SJSA1 (cell line): ENCODE measurements at places on chromosomes 7 and 10.
A peak's percentile ranks its signal among the peaks of the same experiment; 100 is the strongest.

GRCh38 chr7:116984917-116985316, 31.6 kb downstream of the ST7 start:
- DNase-seq = peak; percentile 33

- DNase-seq = no peak
These were observed 8.3 kb downstream of the MDH2 start for GRCh38 chr7:76056241-76056640.

DNA sequence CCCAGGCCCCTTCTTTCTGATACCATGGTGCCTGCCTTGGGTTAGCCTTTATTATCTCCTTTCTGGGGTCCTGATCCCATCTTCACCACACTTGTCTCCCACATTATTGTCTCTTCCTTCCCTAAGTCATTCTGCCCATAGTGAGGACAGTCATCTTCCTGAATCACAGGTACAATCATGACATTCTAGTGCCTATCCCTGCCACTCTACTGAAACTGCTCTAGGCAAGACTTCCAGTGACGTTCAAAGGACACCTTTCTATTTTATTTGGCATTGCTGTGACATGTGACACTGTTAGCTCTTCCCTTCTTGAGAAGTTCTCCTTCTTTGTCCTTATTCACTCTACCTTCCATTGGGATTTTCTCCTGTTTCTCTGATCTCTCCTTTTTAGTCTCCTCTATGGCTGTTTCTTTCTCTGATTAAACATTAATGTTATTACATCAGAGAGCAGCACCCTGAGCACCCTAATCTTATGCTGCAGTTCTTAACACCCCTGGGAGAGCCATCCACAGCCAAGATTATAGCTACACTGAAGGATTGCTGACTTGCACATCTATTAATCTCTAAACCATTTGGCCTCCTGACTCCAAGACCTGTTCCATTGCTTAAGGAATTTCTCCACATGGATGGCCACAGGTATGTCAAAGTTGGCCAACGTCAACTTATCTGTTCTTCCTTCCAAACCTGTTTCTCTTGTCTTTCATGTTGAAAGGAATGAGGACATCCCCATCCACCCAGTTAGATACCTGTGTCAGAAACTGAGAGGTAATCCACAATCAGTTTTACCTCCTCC, 10.9 kb downstream of the MACC1 start:
- no peak for DNase-seq

GRCh38 chr10:92011560-92012214, 88.1 kb downstream of the BTAF1 start:
- peak; percentile 36 for DNase-seq

DNA sequence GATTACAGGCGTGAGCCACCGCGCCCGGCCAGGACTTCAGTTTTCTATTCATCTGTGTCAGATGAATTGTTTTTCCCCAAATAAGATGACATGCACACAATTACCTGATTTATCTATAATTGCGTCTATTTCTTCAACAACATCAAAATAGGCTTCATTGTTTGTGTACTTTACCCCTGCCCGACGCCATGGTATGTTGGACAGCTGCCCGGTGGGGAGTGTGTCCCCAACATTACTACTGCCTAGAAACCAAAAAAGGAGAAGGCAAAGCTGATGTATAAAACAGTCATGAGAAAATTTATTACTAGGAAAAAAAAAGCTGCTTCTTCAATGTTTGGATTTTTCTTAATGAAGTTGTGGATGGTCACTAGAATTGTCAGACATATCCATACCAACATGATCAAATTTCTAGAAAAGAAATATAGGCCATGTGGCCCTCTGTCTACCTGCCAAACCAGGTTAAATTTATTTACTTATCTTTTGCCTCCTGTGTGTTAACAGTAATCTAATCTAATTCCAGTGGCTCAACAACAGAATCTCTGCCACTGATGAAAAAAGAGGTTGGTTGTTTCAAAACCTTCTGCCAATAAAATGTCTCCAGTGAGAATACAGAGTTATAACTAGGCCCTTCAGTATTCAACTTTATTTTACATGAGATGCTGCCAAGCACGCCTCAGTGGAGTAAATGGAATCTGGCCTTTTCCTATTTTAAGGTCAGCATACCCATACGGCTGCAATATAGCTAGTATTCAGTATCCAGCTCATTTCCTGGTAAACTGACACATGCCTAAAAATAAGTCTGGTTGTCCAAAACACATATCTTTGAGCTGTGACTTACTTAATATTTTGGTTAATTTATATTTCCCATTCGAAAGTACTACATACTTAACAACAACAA, 16.5 kb downstream of the AP3M1 start:
- no peak for DNase-seq

DNA sequence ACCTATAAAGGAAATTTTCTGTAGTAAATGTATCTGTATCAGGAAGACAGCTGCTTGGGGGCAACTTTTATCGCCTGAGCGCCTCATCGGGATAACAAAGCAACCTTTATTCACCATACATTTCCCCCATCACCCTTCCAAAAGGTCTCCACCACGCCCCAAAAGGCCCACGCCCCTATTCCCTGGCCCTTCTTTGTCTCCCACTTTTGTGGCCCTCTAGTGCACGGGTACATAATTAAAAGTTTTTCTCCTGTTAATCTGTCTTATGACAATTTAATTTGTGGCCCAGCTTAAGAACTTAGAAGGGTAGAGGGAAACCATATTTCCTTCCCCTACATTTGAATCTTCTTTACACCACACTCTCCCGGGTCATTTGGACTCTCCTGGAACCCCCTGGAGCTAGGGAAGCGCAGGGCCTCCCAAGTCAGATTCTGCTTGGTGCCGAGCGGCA, 625 bp downstream of the RP9 start:
- DNase-seq = no peak

GRCh38 chr7:67989142-67989541, 992.5 kb downstream of the TYW1 start:
- no peak for DNase-seq

DNA sequence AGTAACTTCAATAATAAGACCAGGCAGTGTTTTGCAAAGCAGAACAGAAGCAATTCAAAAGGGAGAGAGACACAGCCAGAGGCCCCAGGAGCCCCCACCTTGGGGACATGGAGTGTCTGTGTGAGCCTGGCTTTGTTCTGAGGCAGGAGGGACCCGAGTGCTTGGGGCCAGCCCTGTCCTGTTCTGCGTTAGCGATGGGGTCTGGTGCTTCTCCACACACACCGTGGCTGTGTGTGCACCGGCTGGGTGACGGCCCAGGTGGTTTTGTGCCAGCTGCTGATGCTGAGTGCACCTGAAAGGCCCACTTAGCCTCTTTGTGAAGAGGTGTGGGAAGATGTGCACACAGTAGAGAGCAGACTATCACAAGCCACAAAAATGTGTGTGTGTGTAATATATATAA, 468.9 kb downstream of the DNAJB6 start:
- no peak for DNase-seq

DNA sequence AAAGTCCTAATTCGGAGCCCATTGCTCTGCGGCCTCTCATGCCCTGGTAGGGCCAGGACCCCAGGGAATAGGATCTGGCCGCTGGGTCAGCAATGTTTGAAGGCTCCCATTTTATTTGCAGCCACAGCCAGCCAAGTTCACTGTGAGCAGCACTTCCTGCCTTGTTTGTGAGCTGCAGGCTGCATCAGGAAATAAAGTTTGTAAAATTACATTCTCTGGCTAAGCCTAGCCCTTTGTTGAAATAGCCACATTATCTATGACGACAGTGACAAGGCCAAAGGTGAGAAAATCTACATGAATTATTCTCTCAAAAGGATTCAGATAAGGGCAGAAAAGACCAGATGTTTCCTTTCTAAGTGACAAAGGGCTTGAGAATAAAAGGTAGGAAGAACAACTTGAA, 23.7 kb upstream of the ITGB1 start:
- no peak for DNase-seq

- DNase-seq = peak; percentile 98
These were observed 213.6 kb upstream of the INHBA start for GRCh38 chr7:41916450-41916927.

- no peak for DNase-seq
These were observed 3.9 kb downstream of the KLHL7 start for GRCh38 chr7:23109470-23109869.
